ENCODE measurements at places on chromosomes 4 and X.

GRCh38 chr4:77385124-77385969 lies 220.3 kb upstream of the CXCL13 start:
- peak; percentile 28 for DNase-seq

- no peak for DNase-seq
These were observed 3.5 kb downstream of the PKD2 start for GRCh38 chr4:88010966-88011365.

- DNase-seq, result no peak
These were observed 78.0 kb upstream of the MAD2L1 start for GRCh38 chr4:120144634-120145033.

DNA sequence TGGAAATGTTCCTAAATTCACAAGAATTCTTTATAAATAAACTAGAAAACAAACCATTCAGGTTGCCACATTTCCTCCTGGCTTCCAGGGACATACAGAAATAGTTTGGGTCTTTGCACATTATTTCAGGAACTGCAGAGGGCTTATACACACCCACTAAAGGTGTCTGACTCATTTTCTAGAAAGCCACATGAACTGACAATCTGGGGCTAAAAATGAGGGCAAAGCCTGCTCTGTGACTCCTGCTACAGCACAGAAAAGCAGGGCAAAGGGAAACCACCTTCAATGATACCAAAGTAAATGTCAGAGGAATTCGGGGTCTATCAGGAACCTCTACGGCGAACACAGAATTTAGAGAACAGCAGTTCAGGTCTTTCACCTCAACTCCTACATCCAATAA lies 112.2 kb upstream of the MAP3K15 start:
- DNase-seq, result no peak

GRCh38 chrX:133364865-133365264 lies 50.4 kb downstream of the GPC4 start:
- no peak for DNase-seq

GRCh38 chrX:80354966-80355465 lies 65.2 kb upstream of the TENT5D start:
- no peak for DNase-seq

DNA sequence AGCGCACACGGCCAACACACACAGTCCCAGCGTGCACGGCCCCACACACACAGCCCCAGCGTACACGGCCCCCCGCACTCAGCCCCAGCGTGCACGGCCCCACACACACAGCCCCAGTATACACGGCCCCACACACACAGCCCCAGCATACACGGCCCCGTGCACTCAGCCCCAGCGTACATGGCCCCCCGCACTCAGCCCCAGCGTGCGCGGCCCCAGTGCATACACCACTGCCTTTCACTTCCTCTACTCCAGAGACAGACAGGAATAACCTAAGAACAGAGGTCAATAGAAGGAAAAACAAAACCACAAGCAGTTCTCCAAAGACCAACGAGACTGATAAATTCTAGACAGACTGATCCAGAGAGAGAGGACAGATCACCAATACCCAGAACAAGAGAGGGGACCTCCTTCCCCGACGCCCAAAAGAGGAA lies 17.1 kb downstream of the GAK start:
- no peak for DNase-seq

DNA sequence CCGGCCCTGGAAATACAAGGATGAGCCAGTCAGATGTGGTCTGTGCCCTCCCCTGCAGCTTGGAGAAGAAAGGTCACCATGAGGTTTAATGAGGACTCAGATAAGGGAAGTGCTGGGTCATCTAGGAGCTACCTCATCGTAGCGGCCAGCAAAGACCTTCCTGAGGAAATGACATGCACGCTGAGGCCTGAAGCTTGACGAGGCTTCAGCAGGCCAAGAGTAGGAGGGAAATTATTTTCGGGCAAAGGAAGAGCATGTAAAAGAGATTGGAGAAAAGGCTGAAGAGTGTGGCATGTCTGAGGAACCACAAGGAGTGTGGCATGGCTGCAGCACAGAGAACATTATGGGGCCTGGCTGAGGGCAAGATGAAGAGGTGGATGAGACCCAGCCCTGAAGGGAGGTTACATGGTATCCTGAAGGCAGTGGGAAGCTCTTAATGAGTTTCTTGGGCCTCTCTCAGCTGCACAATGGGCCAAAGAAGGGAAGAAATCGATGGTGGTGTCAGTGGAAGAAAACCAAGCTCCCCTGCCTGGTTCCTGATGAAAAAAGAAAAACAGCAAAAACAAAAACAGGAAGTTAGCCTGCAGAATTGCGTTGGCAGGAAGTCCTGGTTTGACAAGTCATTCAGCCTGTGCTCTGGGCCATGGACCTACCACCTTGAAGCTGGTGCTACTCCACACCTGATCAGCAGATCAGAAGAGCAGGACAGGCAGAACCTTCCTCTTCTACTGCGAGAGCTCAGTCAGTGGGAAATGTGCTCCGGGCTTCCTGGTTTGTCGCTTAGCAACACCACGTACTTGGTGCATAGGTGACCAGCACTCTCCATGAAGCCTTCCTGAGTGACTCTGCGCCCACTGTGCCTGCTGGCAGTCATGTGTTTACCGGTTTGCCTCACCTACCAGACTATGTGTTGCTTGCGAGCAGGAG lies 134.5 kb upstream of the KLF3 start:
- DNase-seq, result no peak

DNA sequence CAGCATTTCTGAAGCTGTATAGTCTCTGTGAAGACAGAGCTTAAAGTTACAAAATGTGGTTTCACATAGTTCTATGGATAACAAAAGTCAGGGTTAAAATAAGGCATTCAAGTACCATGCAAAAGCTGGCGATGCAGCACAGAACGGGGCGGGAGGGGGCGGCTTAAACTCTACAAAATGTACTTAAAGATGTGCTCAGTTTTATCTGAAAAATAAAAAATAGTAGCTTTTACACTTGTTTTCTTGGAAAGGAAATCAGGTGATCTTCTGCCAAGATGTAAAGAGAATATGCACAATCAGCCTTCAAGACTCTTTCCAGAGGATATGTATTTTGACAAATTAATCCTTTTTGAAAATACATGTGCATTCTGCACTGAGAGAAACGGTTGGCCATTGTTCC lies 301.7 kb upstream of the EMCN start:
- no peak for DNase-seq

GRCh38 chr4:162522724-162523123 lies 358.9 kb upstream of the FSTL5 start:
- DNase-seq, result no peak

DNA sequence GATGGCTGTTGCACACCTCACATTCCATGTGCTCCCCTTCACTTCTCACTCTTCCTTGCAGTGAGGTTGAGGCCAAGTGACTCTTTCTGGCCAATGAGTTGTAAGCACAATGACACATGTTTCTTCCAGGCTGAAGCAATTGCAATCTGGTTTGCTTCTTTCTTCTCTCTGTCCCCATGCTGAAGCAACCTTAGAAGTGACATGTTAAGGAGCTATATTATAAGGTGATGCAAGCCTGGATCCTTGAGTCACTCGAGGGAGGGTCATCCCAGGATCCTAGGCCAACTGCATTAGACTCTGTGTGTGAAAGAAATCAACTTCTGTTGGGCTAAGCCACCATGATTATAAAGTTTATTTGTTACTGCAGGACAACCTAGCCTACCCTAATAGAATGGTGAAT lies 45.5 kb upstream of the HS3ST1 start:
- no peak for DNase-seq

DNA sequence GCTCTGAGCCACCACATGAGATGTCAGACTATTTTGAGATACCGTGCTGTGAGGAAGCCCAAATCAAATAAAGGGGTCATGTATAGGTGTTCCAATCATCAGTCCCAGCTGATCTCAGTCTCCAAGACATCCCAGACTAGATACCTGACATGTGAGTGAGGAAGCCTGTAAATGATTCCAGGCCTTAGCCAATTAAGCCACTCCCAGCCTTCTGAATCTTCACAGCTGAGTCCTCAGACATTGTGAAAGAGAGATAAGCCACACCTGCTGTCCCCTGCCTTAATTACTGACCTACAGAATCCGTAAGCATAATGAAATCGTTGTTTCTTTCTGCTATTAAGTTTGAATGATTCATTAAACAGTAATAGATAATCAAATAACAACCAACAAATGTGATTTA lies 671.4 kb downstream of the ZNF674 start:
- no peak for DNase-seq

GRCh38 chr4:56958111-56958517 lies 19.3 kb downstream of the NOA1 start:
- no peak for DNase-seq

GRCh38 chrX:153517946-153518834 lies 748 bp downstream of the ATP2B3 start:
- no peak for DNase-seq

- DNase-seq, result no peak
These were observed 183.7 kb downstream of the NSUN7 start for GRCh38 chr4:40933272-40934053.

- DNase-seq, result no peak
These were observed 112.9 kb downstream of the MBNL3 start for GRCh38 chrX:132375941-132376340.

GRCh38 chr4:1612278-1613098 lies 71.6 kb downstream of the FAM53A start:
- no peak for DNase-seq

- no peak for DNase-seq
These were observed 251.9 kb downstream of the PAPSS1 start for GRCh38 chr4:107468156-107468555.

DNA sequence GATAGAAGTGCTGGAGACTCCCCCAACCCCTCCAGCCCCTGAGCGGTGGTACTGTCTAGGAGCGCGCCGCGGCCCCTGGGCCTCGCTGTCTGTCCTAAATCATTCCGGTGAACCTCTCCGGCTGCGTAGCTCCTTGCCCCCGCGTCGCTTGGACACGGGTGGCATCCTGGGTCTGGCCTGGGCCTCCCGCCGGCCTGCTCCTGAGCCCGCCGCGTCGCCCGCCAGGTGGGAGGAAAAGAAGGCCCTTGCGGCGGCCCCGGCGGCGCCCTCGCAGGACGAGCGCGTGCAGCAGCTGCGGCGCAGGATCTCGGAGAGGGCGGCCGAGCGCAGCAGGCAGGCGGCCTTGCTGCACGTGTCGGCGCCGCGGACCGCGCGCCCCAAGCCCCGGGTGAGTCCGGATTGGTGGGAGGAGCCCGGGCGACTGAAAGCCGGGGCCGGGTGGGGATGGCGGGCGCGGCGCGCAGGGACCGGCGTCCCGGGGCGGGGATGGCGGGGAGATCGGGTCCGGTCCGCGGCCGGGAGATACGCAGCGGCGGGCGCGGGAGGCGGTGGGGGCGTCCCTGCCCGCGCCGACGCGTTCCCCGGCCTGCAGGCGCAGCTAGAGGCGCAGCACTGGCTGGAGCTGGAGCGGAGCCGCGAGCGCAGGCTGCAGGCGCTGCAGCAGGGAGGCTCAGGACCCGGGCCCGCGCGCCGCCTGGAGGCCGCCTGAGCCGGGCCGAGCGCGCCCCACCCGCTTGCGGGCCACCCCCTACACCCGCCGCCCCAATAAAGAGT lies 6.5 kb upstream of the RNF4 start:
- DNase-seq, result peak; percentile 58

DNA sequence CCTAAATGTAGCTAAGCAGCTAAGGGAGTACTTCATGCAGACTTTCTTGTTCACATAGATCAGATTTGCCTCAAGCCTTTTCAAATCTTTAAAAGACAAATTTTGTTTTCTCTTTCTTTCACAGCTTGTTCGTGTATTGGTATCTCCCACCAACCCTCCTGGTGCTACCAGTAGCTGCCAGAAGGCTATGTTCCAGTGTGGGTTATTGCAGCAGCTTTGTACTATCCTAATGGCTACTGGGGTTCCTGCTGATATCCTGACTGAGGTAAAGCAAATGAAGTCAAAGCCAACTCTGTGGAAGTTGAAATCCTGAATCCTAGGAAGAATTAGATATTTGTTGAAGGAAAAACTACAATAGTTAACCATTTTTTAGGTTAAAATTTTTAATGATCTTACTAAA lies 62.6 kb downstream of the USO1 start:
- no peak for DNase-seq

DNA sequence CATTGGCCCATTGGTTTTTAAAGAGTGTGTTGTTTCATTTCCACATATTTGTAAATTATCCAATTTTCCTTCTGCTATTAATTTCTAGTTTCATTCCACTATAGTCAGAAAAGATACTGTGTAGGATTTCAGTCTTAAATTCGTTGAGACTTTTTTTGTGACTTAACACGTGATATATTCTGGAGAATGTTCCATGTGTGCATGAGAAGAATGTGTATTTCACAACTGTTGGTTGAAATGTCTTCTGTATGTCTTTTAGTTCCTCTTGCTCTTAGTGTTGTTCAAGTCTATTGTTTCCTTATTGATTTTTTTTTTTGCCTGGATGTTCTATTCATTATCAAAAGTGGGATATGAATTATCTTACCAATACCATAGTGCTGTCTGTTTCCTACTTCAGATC lies 606.9 kb downstream of the RPA4 start:
- DNase-seq, result no peak

GRCh38 chrX:65034668-65035445 lies 58.6 kb upstream of the ZC4H2 start:
- peak; percentile 64 for DNase-seq

- DNase-seq, result no peak
These were observed 1072.9 kb upstream of the SLIT2 start for GRCh38 chr4:19178835-19179234.

DNA sequence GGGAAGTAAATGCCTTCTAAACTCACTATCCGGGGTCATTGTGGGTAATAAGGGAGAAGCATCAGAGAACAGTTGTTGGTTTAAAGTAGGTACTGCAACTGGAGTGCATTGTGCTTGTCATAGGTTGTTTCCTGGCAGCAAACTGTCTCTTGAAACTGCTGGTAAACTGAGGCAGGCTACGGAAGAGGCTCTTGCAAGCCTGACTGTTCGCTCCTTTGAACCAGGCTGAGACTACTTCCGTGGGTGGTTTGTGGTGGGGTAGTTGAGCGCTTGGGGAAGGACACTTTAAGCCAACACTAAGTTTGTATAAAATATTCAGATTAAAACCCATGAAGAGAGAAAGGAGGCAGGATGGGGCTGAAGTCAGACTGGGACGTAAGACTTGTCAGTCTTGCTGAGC lies 45.2 kb upstream of the WDR1 start:
- peak; percentile 3 for DNase-seq

GRCh38 chrX:40127052-40127451 lies 29.3 kb upstream of the BCOR start:
- no peak for DNase-seq

GRCh38 chrX:40148385-40149285 lies 50.9 kb upstream of the BCOR start:
- no peak for DNase-seq

- DNase-seq, result peak; percentile 52
These were observed 10.1 kb downstream of the WDR1 start for GRCh38 chr4:10106421-10107039.

DNA sequence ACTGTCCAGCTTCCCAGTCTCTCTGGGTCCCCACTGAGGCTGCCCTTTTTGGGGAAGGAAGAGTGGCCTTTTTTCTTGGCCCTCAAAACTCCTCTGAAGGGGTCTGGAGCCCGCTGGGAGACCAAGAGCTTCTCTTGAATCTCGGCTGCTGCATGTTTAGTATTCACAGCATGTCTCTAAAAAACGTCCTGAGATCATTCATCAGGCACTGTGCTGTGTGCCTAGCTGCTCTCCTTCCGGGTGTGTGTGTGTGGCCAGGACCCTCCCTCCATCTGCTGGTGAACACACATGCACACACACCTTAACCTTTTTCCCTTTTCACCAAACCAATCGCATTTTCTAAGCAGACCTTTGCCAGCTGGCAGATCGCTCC lies 841 bp upstream of the FRMPD3 start:
- no peak for DNase-seq

All from activated T-cell treated with anti-CD3 and anti-CD28 coated beads for 1 hour (primary cell).